ENCODE measurements at places on chromosomes 1 and 21.

DNA sequence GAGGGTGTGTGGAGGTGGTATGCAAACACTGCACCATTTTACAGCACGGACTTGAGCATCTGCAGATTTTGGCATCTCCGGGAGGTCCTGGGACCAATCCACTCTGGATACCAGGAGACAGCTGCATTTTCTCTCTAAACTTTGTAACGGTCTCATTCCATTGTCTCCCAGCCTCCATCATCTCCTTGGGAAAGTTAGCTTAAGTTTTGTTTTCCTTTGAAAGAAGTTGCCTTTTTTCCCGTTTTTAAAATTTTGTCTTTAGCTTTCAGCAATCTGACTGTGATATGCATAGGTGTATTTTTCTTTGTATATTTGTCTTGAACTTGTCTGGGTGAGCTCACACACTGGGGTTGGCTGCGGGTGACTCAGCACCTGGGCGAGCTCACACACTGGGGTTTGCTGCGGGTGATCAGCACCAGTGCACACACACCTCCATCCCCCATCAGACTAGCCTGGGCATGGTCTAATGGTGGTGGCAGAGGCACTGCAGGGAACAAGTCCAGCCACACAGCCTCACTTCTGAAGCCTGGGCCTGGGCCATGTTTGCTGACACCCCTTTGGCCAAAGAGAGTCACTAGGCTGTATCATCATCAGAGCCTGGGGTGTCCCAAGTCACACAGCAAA, 32.1 kb upstream of the COL18A1 start:
- DNase-seq = no peak

- DNase-seq = no peak
Measured at GRCh38 chr1:107830526-107830925, 134.5 kb downstream of the VAV3 start.

- no peak for DNase-seq
Measured at GRCh38 chr1:235207209-235207565, 46.1 kb upstream of the RBM34 start.

GRCh38 chr21:42616941-42617340, 36.5 kb upstream of the PDE9A start:
- DNase-seq = no peak

GRCh38 chr1:210736713-210737112, 397.2 kb downstream of the KCNH1 start:
- DNase-seq = no peak
